ENCODE measurements at places on chromosomes 13 and 19.
A peak's percentile ranks its signal among the peaks of the same experiment; 100 is the strongest.

DNA sequence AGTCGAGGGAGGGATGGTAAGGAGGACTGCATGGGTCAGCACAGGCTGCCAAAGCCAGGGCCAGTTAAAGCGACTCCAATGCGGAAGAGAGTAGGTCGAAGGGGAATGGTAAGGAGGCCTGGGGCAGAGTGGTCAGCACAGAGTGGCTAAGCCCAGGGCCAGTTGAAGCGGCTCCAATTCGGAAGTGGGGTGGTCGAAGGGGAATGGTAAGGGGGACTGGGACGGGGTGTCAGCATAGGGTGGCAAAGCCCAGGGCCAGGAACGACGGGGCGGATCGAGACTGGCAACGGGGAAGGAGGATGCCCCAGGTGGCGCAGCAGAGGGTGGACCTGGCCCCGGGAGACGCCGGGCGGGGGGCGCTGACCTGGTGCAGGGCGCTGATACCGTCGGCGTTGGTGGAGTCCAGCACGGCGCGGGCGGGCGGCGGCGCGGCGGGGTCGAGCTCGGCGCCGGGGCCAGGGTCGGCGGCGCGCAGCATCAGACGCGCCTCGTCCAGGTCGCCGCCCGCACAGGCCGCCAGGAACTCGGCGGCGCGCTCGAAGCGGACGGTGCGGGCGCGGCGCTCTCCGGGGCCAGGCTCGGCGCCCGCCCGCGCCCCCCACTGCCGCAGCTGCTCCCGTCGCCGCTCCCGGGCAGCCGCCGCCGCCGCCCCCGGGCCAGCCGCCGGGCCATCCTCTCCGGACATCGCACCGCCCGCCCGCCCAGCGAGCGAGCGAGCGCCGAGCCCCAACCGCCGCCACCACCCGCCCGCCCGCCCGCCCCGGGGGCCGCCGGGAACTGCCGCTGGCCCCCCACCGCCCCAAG, at the start of gene PPP1R12C:
Gene PPP1R12C, minus strand, starts transcription at position 779 of the 804 bp plus-strand sequence. Its CDS starts 94 bp downstream, at position 685.
- DNase-seq = peak; percentile 73

- no peak for DNase-seq
Observed at GRCh38 chr19:48668332-48668731, 4.5 kb downstream of the NTN5 start.

DNA sequence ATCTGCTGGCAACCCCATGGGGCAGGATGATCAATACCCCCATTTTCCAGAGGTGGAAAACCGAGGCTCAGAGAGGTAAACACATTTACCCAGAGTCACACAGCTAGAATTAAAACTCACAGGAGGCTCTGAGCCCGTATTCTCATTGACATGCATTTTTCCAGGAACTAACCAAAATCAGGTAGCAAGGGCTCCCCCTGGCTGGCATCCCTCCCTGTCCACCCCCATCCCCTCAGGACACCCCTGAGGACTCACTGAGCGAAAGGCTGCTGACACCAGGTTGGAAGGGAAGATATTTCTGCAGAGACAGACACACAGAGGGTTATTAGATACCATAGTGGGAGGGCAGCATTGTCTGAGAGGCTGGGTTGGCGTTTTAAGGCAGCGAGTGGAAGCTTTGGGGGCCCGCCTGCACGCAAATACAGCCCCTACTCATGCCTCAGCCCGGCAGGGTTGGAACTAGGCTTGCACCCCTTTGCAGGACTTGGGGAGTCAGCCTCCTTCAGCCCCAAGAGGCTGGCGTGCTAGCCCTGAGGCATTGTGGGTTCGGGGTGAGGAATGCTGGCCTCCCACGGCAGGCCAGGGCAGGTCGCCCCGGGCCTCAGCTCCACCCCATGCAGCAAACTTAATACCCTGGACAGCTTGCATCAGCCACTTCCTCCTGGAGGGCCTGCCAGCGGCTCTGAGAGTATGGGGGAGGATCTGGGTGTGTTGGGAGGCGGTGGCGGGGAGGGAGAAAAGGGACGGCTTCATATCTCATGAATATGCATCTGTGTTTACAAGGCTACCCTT, 3.9 kb downstream of the SLC1A5 start:
- peak; percentile 89 for DNase-seq

- DNase-seq = no peak
Observed at GRCh38 chr19:12098040-12098439, 33.5 kb downstream of the ZNF844 start.

DNA sequence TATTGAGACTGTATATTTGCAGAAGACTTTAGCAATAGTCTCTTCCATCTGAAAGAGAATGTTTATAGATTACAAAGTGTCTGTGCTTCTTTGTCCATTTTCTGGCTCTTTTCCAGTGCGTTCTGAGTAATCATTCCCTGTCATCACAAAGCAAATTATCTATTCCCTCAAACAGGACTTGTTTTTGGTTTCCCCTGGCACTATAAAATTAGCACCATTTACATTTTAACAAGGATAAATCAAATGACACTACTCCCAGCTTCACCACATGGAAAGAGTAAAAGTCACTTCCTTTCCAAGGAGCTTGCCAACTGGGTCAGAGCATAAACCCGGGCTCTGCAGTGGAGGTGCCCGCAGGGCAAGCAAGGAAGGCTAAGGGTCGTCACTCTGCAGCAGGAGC, 88.1 kb downstream of the SHISA2 start:
- DNase-seq = no peak

DNA sequence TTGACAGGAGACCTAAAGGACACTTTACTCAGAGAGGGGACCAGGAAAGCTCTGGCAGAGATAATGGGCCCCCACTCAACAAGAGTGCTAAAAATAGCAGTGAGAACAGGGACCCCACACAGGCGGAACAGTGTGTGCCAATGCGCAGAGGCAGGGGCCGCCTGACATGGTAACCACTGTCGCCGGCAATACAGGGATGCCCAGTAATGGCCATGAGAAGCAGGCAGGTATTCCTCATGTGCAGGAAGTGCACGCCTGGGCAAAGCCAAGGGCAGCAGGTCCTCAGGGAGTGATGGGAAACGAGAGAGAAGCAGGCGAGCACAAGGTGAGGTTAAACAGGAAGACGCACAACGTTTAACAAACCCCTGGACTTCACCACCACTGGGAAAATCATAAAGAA, 757.1 kb downstream of the LIG4 start:
- no peak for DNase-seq

DNA sequence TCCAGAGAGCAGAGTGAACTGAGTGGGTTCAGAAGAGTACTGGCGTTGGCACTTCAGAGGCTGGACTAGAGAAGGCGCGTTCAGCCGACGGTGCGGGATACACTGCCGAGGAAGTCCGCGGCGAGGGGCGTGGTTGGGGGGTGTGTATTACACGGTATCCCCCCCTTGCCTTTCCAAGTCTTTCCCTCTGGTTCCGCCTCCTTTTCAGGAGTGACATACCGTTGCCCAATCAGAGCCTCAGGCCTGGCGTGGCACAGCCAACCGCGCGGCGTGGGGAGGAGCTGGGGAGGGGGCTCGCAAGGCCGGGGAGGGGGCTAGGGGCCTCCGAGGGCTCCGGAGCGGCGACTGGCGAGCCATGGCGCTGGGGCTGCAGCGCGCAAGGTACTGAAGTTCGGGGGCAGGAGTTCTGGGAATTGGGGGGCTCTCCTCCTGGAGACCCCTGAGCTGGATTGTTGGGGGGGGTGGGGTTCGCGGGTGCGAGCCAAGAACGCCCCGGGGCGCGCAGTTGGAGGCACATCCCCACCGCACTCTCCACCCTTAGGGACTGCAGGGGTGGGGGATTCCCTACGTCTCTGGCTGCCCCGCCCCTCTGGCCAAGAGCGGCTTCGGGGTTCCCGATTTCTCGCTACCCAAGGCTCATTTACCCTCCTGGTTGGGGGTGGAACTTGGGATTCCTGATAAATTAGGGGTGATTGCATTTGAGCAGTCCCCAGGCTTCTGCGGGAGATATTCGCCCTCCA, at the start of gene HIF3A:
Gene HIF3A, plus strand, starts transcription at position 321 of the 740 bp plus-strand sequence. Its CDS starts 35 bp downstream, at position 356.
- DNase-seq = no peak

GRCh38 chr19:41776700-41777099, 19.7 kb upstream of the CEACAM3 start:
- no peak for DNase-seq

DNA sequence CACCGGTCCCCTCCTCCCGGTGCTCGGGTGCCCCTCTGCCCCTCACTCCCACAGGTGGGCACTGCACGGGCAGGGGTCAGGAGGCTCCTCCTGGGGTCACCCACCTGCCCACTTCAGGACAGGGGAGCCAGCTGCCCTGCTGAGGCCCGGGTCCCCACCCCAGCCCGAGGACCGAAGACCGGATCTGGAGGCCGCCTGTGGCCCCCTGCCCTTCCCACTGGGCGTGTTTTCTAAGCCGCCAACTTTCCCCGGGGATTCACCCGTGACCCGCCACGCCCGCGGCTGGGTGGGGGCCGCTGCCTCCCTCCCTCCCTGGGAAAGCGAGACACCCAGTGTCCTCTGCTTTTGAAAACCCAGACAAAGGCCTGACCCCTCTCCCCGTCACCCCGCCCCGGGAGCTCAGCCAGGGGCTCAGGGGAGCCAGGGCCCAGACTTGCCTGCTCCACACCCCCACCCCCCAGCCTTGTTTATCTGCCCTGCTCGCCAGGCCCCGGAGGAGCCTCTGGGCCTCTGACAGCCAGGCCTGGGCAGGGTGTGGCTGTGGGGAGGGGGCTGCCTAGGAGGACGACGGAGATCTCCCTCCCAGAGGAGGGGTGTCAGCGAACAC, 1.3 kb downstream of the PALM start:
- no peak for DNase-seq

- no peak for DNase-seq
Observed at GRCh38 chr19:34109596-34109995, 62.7 kb upstream of the LSM14A start.

- DNase-seq = peak; percentile 96
Observed at GRCh38 chr19:19531951-19532805, 3.5 kb downstream of the YJEFN3 start.

- no peak for DNase-seq
Observed at GRCh38 chr13:51603716-51604115, 19.5 kb downstream of the WDFY2 start.

GRCh38 chr13:59300355-59301173, 863.2 kb downstream of the DIAPH3 start:
- DNase-seq = no peak

- no peak for DNase-seq
Observed at GRCh38 chr13:108816375-108816774, 187.0 kb downstream of the MYO16 start.

DNA sequence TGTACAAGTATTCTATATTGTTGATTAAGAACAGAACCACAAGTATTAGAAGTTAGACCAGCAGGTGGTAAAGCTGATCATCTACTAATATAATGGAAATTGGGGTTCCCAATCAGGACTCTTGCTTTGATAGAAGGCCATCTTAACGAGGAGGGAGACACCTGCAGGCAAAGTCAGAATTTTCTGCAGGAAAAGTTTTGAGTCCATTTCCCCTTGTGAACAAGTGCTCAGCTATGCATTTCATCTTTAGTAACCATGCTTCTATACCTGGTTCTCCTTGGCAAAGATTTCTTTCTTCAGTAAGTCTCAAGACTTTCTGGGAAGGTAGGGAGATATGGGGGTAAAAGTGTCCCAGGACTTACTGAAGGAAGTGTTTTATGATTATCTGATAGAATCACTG, 36.1 kb upstream of the USPL1 start:
- peak; percentile 70 for DNase-seq

GRCh38 chr19:32581705-32582179, 752 bp downstream of the PDCD5 start:
- no peak for DNase-seq

DNA sequence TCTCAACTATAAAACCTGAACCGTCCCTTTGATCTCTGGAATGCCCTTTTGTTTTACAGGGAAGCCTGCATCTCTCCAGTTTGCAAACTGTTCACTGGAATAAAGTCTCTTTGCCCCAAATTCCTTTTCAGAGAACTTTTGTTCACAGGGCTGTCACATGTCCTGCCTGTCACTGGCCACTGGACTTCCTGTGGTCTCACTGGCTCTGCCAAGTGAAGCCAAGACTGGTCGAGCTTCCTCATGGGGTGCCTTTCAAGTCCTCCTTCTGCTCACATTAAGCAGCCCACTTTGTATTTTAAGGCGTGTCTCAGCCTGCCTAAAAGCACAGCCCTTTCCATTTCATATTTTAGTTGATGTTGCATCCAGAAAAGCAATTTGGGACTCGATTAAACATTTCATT, 215.7 kb downstream of the KATNAL1 start:
- no peak for DNase-seq

- DNase-seq = no peak
Observed at GRCh38 chr19:52221831-52222375, 32.1 kb downstream of the PPP2R1A start.

- DNase-seq = no peak
Observed at GRCh38 chr13:46595136-46595884, 42.3 kb downstream of the LRCH1 start.

DNA sequence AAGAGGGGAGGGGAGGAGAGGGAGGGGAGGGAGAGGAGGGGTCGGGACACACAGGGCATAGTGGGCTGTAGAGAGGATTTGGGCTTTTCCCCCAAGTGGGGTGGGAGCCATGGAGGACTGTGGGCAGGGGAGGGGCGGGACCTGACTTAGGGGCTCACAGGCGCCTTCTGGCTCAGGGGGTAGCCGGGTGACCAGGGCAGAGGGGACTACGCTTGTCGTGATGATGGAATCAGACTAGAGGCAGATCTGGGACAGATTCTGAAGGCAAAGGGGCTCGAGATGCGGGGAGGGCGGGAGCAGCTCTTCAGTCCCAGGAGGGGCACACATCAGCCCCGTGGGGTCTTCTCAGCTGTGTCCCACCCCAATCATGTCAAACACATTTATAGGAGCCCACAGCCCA, 13.5 kb downstream of the NDUFA11 start:
- no peak for DNase-seq

GRCh38 chr13:33284916-33285315, 639 bp downstream of the STARD13 start:
- DNase-seq = no peak

DNA sequence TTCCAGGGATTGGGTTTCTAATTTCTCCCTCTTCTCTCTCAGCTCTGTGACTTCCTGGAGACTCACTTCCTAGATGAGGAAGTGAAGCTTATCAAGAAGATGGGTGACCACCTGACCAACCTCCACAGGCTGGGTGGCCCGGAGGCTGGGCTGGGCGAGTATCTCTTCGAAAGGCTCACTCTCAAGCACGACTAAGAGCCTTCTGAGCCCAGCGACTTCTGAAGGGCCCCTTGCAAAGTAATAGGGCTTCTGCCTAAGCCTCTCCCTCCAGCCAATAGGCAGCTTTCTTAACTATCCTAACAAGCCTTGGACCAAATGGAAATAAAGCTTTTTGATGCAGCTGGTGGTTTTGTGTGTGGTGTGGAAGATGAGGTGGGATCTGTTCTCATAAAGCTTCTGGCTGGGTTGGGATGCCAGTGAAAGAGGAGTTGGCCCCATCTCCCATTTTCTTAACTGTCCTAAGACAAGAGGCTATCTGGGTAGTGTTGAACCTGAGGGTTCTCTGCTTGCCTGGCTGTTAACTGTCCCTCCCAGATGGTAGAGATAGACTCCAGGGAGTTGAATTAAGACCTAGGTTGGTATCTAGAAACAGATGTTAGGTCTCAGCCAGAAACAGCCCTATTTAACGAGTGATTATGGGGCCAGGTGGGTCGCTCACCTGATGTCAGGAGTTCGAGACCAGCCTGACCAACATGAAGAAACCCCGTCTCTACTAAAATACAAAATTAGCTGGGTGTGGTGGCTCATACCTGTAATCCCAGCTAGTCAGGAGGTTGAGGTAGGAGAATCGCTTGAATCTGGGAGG, 1.6 kb downstream of the FTL start:
- DNase-seq = no peak

GRCh38 chr19:45677351-45678230, 9.6 kb downstream of the GIPR start:
- peak; percentile 92 for DNase-seq
